Transverse colon (tissue), 4 donors: ENCODE measurements at places on chromosomes 2 and 18.
A peak's percentile ranks its signal among the peaks of the same experiment; 100 is the strongest.

GRCh38 chr2:78817430-78817829, 208.1 kb upstream of the REG3G start:
- DNase-seq, result no peak

- no peak for DNase-seq
Measured at GRCh38 chr2:46304635-46305034, 7.4 kb downstream of the EPAS1 start.

DNA sequence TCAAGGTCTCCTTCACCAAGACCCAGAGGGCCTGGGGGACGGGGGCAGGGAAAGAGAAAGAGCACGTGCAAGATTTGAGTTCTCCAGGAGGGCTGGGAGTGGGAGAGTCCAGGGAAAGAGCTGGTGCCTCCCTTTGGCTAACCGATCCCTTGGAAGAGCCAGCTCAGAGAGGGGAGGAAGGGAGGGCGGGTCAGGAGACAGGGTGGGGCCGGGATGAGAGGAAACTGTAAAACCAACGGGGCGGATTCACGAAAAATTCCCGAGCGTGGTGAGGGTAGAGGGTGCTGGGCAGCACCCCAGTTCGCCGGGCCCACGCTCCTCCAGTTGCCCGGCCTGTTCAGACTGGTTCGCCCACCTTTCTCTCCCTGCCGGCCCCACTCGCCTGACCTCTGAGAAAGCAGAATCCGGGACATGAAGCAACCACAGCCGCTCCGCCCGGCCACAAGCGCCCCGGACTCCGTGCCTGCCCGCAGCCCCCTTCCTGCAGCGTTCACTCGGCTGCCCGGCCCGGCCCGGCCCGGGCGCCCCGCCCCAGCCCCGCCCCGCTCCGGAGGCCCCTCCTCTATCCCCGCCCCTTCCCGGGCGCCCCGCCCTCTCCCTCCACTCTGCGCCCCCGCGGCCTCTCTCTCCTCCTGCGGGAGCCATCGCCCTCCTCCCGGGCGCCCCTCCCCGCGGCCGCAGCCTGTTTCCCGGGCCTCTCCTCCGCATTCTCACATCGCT, 230.9 kb upstream of the SMAD2 start:
- peak; percentile 91 for DNase-seq

- DNase-seq, result no peak
Measured at GRCh38 chr2:109474319-109474825, 139.4 kb downstream of the SEPTIN10 start.

DNA sequence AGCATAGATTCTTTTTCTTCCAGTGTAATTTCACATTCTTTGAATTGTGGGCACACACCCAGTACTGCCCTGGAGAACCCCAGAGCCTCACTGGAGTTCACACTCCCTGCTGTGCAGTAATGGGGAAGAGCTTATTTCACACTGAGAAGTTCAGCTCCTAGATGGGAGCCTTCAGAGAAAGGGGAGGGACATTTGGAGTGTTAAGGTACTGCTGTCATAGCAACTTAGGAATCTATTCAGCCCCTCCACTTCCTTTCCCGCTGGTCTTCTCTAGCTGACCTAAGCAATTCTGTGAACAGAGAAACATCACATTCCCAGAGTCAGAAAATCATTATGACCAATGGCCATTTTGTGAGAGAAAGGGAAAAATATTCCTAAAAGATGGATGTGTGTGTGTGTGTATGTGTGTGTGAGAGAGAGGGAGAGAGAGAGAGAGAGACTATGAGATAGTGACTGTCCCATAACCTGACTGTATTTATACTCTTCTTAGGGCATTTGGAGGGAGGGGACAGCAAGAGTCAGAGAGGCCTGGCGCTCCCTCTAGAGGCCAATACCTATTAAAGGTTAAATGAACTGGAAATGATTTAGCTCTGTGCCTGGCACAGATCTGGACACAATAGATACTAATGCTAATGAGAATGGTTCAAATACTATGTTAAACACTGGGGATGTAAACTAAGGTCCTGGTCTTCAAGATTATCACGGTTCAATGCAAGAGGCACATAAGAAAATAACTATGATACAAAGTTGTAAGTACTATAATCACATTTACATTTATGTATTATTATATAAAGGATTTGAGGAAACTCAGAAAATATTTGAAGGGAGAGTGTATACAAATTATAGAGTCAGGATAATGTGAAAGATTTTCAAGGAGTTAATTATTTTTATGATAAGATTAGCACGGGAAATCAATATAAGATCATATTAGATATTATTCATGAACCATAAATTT, 41.5 kb upstream of the RPE start:
- DNase-seq, result peak; percentile 32

DNA sequence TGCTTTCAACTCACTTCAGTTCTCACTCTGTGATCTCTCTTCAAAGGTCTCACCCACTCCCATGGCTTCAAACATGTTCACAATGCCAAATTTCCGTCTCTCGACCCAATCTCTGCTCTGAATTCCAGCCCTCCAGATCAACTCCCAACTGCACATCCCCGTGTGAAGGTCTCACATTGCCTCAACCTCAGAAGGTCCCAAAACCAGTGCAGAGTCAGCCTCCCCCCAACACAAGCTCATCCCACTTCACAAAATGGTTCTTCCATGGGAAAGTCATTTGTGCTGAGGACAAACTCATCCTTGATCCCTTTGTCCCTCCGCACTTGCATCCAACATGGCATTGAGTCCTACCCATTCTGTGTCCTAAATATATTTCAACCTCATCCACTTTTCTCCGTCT, 31.0 kb upstream of the GNAL start:
- no peak for DNase-seq

DNA sequence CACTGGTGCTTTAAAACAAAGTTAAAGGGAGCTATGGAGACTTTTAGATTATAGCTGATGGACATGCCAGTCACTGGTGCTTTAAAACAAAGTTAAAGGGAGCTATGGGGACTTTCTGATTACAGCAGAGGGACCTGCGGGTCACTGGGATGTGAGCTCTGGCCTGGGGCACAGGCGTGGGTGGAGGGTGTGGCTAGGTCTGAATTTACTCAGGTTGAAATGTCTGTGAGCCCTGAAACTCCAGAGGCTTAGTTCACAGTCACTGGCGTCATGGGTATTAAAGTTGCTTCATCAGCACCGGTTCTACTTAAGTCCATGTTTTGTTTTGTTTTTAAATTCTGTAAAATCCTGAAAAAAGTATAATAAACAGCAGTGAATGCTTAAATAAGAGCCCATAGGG, 49.0 kb upstream of the TMEM18 start:
- no peak for DNase-seq

DNA sequence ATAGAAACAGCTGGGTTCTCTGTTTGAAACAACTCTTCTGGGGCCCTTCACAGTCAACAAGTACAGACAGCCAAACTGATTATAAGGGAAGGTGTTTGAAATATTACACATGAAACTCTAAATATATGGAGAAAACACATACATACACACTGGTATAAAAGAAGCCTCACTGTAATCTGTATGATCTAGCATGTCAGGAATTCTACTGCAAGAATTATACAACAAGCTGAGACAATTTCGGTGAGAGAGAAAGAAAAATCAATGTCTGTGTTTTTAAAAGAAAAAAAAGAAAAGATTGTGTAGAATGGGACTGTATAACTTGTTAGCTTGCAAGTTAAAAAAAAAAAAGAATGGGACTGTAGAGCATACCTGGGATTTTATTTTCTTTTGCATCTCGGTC, 26.3 kb downstream of the IRS1 start:
- no peak for DNase-seq

GRCh38 chr2:216679658-216680024, 15.7 kb downstream of the IGFBP5 start:
- DNase-seq, result no peak

DNA sequence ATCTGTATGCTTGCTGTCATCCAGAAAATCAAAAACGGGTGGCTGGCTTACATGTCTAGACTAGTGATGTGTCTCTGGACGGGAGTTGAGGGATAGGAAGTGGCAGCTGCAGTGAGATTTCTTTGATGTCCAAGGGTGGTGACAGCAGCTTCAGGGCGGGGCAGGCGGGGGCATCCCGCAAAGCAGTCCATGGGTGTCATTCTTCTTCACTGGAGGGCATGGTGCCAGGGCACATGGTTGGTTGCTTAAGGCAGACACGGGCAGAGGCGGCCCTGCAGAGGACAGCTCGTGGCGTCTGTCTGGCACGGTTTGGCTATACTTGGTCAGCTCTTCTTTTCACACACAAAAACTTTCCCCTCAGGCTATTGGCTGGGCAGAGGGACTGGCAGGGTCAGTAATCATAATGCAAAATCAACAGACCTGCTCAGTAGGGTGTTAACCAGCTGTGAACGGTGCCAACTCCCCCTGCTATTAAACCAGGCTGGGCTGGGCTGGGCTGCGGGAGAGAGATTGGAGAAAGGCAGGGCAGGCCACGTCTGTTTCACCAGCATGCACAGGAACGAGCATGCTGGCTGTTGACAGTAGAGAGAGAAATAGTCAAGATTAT, 63.7 kb downstream of the COL4A3 start:
- DNase-seq, result peak; percentile 55

- no peak for DNase-seq
Measured at GRCh38 chr2:67567886-67568285, 170.8 kb downstream of the ETAA1 start.

DNA sequence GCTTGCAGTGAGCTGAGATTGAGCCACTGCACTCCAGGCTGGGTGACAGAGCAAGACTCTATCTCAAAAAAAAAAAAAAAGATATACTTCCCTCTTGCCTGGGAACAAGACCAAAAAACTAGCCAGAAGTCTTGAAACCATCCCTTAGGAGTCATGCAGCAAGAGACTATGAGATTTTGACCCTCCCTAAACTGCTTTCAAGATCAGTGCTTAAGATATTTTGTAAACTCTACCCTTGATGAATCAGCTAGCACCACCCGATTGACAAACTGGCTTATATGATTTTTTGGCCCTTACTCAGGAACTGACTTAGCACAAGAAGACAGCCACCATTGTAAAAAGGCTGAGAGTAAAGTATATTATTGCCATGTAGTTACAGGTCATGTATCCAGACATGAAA, 3.8 kb downstream of the SULT1C3 start:
- no peak for DNase-seq

DNA sequence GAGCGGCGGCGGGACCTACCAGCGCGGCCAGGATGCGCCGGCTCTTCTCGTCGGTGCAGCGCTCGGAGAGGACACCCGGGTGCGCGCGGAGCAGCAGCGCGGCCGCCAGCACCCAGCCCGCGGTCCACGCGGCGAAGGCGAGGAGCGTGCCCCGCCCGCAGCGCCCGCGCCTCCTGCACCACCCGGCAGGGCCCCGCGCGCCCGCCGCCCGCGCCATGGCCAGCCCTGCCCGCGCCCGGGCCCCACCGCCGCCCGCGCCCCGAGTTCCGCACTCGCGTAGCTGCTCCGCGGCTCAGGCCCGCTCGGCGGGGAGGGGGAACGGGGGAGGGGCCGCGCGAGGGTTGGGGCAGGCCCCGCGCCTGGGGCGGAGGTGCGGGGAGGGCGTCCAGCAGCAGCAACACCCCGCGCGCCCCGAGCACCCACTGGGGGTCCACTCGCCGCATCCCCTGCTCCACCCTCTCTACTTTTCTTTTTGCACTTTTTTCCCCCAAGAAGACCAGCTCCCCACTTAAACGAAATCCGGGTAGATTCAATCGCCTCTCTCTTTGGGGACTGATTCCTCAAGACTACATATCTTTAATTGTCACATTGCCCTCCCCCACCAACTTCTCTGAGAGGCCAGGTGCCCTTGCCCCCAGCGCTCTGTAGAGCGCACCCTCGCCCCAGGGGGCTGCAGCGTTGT, at the start of gene DIPK1C:
TSS of gene DIPK1C (minus strand) at position 266 of the 682 bp plus-strand sequence. CDS start at position 217, 49 bp downstream.
- no peak for DNase-seq

GRCh38 chr2:239179851-239180371, 220.9 kb downstream of the HDAC4 start:
- DNase-seq, result no peak

- DNase-seq, result no peak
Measured at GRCh38 chr2:212242724-212243123, 295.9 kb downstream of the ERBB4 start.

GRCh38 chr2:141381946-141382345, 748.9 kb downstream of the LRP1B start:
- DNase-seq, result no peak

DNA sequence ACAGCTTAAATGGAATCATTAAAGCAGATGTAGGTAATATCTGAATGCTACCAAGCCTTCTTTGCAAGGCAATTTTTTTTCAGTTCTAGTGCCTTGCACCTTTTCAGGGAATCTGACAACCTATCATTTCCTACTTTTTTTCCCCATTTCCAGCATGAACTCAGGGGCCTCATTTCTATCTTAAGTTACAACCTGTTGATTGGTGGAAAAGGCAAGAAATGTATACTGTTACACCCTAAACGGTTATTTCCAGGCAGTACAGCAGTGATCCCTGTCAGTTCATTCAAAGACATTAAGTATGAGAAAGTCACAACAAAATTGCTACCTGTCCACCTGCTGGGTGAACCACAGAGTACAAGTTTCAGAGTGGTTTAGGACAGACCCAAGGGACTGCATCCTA, 171.2 kb upstream of the PIK3C3 start:
- DNase-seq, result no peak

DNA sequence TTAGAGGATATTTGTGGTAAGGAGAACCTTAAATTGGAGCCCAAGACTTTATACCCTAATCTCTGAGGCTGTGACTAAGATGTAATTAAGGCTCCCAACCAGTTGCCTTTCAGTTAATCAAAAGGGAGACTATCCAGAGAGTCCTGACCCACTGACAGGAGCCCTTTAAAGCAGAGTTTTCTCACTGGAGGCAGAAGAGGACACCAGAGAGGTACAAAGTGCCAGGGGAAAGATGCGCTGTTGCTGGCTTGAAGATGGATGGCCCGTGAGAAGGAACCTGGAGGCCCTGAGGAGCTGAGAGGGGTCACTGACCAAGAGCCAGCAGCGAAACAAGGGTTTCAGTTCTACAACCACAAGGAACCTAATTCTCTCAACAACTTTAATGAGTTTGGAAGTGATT, 137.3 kb downstream of the TMEM131 start:
- DNase-seq, result no peak

DNA sequence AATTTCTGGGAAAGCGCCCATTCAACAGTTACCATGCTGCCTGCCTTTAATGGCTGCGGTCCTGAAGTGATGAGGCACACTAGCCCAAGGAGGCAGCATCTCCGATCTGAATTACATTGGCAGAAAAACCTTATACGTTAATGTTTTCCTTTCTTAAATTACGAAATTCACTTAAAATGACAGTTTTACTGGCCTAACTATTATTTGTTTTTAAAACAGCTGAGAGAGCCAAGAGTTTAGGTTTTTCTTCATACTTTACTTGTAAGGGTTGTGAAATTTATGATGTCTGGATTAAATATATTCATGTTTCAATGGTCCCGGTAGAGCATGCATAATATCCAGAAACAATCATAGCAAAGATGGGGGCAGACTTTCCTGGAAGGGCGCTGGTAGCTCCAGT, 115.2 kb upstream of the REV1 start:
- DNase-seq, result no peak

- DNase-seq, result no peak
Measured at GRCh38 chr2:211114826-211115455, 558.5 kb downstream of the CPS1 start.

DNA sequence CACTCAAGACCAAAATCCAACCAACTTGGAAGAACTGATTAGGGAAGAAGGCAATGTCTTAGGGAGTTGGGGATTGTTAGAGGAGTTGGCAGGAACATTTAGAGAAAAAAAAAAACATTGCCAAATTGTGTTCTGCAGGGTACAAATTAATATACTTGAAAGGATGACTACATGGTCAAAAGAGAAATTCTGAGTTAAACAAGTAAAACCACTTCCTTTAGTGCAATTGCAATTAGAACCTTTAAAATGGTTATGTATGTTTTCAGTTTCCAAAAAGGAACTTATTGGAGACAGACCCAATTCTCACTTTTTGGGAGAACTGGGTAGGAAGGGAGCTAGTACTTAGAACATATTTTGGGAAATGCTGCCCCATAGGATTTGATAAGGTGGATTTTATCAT, 137.9 kb downstream of the GPD2 start:
- no peak for DNase-seq
